SHP77 treated with DMSO at 0.1 percent for 48 hours (cell line): ENCODE measurements at places on chromosomes 16 and 17.

- no peak for DNase-seq
Measured at GRCh38 chr16:2148714-2149629, 547 bp downstream of the RAB26 start.

GRCh38 chr17:77049440-77049839 lies 91.3 kb upstream of the SEC14L1 start:
- DNase-seq, result peak; percentile 30

DNA sequence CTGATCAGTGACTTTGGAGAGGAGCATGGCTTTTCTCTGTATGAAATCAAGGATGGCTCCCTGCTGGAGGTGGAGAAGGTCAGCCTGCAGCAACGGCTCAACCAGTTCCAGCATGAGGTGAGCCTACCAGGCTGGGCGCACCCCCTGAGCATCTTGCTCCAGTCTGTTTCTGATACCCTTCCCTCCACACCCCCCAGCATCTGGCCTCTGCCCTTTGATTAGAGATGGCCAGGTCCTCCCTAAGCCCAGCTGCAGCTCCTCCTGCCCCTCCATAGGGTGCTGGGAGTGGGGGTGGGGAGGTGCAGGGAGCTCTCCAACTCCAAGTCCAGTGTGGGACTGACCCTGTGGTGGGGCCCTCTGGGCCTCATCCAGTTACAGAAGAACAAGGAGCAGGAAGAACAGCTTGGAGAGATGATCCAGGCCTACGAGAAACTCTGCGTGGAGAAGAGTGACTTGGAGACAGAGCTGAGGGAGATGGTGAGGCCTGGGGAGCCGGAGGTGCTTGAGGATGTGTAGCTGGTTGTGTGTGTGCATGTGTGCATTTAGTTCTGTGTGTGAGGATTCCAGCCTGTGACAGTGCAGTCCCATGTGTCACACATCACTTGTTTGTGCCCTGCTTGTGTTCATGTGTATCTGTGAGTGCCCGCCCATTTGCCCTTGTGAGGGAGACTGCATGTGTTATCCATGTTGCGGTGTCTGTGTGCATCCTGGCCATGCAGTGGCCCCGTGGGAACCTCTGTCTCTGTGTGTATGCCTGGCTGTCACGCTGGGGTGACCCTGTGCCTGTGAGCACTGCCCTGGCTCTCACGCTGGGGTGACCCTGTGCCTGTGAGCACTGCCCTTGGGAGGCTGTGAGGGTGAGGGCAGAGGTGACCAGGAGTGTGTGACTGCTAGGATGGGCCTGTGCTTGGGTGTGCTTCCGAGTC lies 3.0 kb downstream of the TBKBP1 start:
- DNase-seq, result no peak

GRCh38 chr16:53773150-53773846 lies 69.3 kb downstream of the FTO start:
- peak; percentile 51 for DNase-seq

- DNase-seq, result no peak
Measured at GRCh38 chr17:56629531-56630075, 36.1 kb downstream of the NOG start.

- no peak for DNase-seq
Measured at GRCh38 chr17:38434178-38434665, 6.0 kb downstream of the ARHGAP23 start.

- no peak for DNase-seq
Measured at GRCh38 chr17:57043276-57043675, 41.8 kb upstream of the AKAP1 start.

- DNase-seq, result no peak
Measured at GRCh38 chr17:901964-902363, 77.6 kb downstream of the NXN start.

DNA sequence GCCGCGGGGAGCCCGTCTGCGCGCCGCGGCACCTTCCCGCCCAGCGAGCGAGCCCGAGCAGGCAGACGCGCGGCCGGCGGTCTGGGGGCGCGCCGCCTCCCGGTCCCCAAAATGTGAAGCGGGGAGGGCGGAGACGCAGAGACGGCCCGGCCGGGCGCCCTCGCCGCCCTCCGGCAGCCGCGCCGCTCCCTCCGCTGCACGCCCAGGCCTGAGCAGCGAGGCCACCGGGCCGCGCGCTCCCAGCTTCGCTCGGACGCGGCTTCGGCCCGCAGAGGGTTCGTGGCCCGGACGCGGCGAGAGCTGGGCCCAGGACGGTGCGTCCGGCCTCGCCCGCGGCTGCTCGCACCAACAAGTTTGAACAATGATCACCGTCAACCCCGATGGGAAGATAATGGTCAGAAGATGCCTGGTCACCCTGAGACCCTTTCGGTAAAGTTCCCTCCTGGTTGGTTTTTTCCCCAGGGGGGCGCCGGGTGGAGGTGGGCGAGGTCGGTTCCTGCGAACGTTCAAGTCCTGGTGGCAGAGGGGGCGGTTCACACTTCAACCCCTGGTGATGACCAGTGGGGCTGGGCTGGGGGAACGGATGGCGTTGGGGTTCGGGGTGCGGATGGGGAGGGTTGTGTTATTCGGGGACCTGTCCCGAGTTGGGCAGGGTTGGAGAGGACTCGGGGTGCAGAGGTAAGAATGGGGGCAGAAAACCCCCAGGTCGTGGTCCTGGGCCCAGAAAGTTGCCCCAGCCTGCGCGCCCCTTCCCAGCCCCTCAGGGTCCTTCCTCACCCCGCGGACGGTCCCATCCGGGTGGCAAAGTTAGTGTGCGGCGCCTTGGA lies 678 bp downstream of the MGAT5B start:
- DNase-seq, result no peak

DNA sequence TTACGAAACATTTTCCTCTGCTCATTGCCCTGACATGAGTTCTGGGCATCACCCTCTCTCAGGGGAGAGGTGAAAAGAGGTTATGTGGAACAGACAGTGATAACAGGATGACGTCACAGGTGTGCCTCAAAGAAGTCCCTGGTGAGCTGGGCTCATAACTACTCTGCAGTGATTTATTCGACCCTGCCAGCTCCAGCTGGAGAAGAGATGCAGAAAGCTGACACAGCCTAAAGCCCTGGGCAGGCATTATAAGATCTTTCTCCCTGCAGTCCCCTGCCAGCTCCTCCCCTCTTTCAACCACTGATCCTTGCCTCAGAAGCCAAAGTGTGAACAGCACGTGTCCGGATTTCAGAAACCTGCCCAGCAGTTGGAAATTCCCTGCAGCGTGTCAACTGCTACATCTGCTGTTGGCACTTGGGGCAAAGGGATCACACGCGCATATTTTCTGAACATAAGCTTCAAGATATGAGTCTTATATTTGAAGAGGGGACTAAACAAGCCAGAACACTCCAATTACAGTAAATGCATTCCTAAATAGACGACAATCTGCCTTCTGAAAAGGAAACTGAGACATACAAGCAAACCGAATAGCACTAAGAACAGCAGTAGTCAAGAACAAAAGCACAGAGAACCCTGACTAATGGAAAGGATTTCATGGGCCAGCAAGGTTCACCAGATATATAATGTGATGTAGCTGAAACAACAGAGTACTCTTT lies 80.5 kb downstream of the SMG6 start:
- DNase-seq, result no peak

GRCh38 chr16:19701091-19701490 lies 16.9 kb downstream of the KNOP1 start:
- no peak for DNase-seq

- DNase-seq, result peak; percentile 42
Measured at GRCh38 chr17:6413065-6413464, 21.9 kb downstream of the AIPL1 start.

GRCh38 chr17:79930062-79930876 lies 91.0 kb upstream of the CBX4 start:
- DNase-seq, result no peak
